Glutamatergic neuron (in vitro differentiated cells): ENCODE measurements at places on chromosomes 7 and 10. TPM values are rescaled to one million over a fixed set of nuclear protein-coding genes. Genes with fewer than 3 reads are reported as not detected.

COL28A1 gene
- 0.39 TPM for total RNA-seq

FZD8 gene
- total RNA-seq: 8.9 TPM

GRID2IP gene
- total RNA-seq: 0.66 TPM

ATOH7 gene
- 0.86 TPM for total RNA-seq

TSPAN13 gene
- total RNA-seq: 81.1 TPM

GATA3 gene
- 0.69 TPM for total RNA-seq

CRPPA gene
- total RNA-seq: 5.3 TPM

GRCh38 chr10:62382831-62383230 is 8.7 kb downstream of the ZNF365 start:
- no peak overlapping the region for H3K4me3 ChIP-seq
- no peak for DNase-seq
- H3K36me3 ChIP-seq: no peaks in the 10 kb centered on the region
- no peak overlapping the region for H3K27ac ChIP-seq
- H3K4me1 ChIP-seq: no peaks in the 10 kb centered on the region
- H3K27me3 ChIP-seq: peaks cover 2% of the 10 kb centered on the region

DNA sequence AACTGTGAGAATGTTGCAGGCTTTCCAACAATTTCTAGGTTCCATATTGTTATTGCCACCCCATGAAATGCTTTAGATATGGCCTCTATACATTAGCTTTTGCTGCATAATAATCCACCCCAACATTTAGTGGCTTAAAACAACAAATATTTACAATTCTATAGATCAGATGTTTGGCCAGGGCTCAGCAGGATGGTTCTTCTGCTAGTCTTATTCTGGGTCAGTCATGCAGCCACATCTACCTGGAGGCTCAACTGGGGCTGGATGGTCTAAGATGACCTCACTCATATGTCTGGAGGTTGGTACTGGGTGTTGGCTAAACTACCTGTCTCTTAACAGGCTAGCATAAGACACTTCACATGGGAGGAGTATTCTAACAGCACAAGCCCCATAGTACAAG is 607.3 kb downstream of the LRMDA start:
- peaks cover 2% of the 10 kb centered on the region for H3K27me3 ChIP-seq
- peaks cover 7% of the 10 kb centered on the region for H3K36me3 ChIP-seq
- peaks cover 17% of the 10 kb centered on the region for H3K4me1 ChIP-seq
- H3K4me3 ChIP-seq: no peak overlapping the region
- no peak overlapping the region for H3K27ac ChIP-seq

DNA sequence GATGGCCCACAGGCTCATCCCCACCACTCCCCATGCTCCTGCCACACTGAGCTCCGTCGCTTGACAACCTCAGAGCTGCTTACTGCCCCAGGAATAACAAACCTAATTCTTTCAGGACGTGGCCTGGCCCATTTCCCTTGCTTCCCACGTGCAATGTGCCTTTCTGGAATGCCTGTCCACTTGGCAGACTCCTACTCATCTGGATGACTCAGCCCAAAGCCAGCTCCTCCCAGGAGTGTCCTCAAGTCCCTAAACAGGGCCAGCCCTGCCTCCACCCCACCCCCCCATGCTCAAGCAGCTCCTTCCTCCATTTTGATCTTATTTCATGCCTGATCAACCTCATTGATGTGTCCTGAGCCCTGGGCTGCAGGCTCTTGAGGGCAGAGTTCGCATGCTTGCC is 164.9 kb upstream of the RNF32 start:
- H3K4me1 ChIP-seq: no peaks in the 10 kb centered on the region
- no peak for DNase-seq
- H3K27ac ChIP-seq: no peak overlapping the region
- H3K4me3 ChIP-seq: no peak overlapping the region
- no peaks in the 10 kb centered on the region for H3K27me3 ChIP-seq

- no peaks in the 10 kb centered on the region for H3K27me3 ChIP-seq
- no peak overlapping the region for H3K27ac ChIP-seq
- no peaks in the 10 kb centered on the region for H3K36me3 ChIP-seq
- no peak overlapping the region for H3K4me3 ChIP-seq
- H3K4me1 ChIP-seq: no peaks in the 10 kb centered on the region
Observed at GRCh38 chr10:3709456-3710060, 75.5 kb downstream of the KLF6 start.

GRCh38 chr7:98242934-98243333 is 9.1 kb downstream of the TECPR1 start:
- H3K4me1 ChIP-seq: peaks cover 1% of the 10 kb centered on the region
- no peak overlapping the region for H3K4me3 ChIP-seq
- H3K27ac ChIP-seq: no peak overlapping the region
- H3K27me3 ChIP-seq: peaks cover 3% of the 10 kb centered on the region
- peaks cover 6% of the 10 kb centered on the region for H3K36me3 ChIP-seq

GRCh38 chr7:92421676-92422435 is 25.4 kb upstream of the GATAD1 start:
- H3K4me1 ChIP-seq: no peaks in the 10 kb centered on the region
- H3K27ac ChIP-seq: no peak overlapping the region
- H3K36me3 ChIP-seq: no peaks in the 10 kb centered on the region
- H3K27me3 ChIP-seq: no peaks in the 10 kb centered on the region
- DNase-seq: no peak
- H3K4me3 ChIP-seq: no peak overlapping the region
